ENCODE measurements at places on chromosomes 16 and 17.
A peak's percentile ranks its signal among the peaks of the same experiment; 100 is the strongest.

- no peak for DNase-seq
Observed at GRCh38 chr16:76900285-76901263, 290.4 kb upstream of the MON1B start.

DNA sequence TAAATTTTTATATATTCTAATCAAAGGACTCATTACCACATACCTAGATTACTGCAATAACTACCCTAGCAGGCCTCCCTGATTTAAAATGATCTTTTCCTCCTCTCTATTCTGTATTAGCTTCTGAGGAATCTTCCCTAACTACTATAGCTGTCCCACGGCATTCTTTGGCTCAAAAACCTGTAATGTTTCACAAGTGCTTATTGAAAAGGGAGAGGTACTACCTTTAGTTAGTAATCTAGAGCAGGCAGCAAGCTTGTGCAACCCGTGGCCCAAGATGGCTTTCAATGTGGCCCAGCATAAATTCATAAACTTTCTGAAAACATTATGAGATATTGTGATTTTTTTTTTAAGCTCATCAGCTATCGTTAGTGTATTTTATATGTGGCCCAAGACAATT lies 71.0 kb upstream of the CORO6 start:
- no peak for DNase-seq

DNA sequence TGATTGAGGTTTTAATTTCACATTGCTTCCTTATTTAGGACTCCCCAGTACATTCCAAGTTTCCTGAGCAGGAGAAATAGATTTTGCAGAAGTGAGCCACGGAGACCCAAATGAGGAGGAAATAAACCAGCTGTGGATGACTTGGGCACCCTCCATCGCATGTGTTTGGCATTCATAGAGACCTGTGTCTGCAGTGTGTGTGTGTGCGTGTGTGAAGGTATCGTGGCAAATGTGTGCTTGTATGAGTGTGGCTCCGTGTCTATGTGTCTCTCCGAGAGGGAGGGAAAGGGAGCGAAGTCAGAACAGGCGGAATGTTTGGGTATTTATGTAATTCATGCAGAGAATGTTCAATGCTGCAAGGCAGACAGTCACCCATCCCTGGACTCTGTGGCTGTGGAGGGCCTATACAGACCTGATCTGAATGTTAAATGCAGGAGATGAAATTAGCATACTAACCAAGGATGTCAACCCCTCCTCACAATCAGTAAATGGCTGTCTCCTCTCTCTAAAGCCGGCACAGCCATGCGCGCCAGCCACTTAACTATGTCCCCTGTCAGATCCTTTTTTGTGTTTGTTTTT lies 186.0 kb upstream of the ZFHX3 start:
- DNase-seq = no peak

- DNase-seq = no peak
Observed at GRCh38 chr17:72520665-72521303, 400.0 kb downstream of the SOX9 start.

GRCh38 chr17:49553676-49554335 lies 21.9 kb upstream of the NXPH3 start:
- no peak for DNase-seq

GRCh38 chr16:53953336-53953735 lies 249.4 kb downstream of the FTO start:
- no peak for DNase-seq

GRCh38 chr17:45784741-45785479 lies 790 bp downstream of the CRHR1 start:
- DNase-seq = peak; percentile 82

GRCh38 chr16:49620158-49620868 lies 235.6 kb downstream of the ZNF423 start:
- DNase-seq = peak; percentile 38

GRCh38 chr16:4351880-4352279 lies 759 bp upstream of the PAM16 start:
- no peak for DNase-seq

GRCh38 chr16:83579436-83579835 lies 228.3 kb upstream of the HSBP1 start:
- no peak for DNase-seq

DNA sequence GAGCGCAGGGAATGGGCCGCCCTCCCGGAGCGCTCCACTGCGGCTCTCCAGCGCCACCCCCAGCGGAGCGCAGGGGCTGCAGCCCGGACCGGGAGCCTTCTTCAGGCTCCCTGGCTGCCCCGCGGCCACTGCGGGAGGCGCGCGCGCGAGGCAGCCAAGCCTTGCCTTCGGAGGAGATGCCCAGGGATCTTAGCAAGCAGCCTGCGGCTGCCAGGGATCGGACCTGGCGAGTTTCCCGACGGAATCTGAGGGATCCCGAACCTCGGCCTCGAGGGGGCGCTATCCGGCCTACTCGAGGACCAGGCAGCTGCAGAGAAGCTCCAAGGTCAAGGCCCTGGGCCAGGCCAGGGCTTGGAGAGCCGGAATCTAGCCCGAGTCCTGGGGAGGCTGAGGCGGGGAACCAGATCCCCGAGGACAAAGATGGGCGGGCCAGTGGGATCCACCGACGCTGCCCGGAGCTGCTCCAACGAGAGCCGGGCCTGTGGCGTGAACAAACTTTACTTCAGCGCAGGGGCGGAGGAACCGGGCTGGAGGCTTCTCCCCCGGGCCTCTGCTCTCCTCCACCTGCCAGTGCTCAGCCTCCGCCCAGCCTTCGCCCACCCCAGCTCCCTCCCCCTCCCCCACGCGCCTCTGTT lies at the start of gene IRX6:
TSS of gene IRX6 (plus strand) at position 567 of the 635 bp plus-strand sequence. CDS start 889 bp downstream, outside the sequence.
- DNase-seq = peak; percentile 88

- no peak for DNase-seq
Observed at GRCh38 chr17:74803388-74803930, 27.3 kb upstream of the NAT9 start.

GRCh38 chr17:57401556-57402488 lies 145.5 kb downstream of the MSI2 start:
- DNase-seq = no peak

DNA sequence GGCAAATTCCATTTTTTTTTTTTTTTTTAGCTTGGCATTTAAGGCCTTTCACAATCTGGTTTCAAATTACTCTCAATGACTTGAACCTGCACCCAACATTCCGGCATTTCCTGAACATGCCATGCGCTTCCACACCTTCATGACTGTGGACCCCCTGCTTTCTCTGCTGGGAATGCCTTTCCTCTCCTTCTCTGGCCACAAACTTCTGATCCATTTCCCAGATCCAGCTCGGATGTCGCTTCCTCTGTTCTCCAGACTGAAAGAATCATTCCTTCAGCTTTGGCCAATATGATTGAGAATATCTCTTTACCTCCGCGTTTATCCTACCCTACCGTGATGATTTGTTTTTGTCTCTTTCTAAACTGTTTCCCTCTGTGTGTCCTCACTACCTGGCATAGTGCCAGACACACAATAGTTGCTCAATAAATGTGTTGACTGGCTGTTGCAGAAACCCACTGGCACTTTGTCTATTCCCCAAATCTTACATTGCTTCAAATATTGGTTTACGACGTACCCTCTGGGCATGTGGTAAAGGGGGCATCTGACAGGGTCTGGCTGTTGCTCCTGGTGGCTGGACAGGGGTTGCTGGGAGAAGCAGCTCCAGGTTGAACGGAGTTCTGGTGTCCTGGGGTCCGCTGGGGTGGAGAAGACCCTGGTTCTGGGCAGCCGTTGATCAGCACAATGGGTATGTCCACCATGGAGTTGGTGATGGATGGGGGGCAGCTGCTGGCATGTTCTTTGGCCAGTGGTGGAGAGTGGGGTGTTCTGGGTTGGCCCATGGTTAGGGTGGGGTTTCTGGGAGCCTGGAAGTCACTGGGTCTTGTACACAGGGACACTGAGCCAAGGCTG lies 14.7 kb downstream of the TNS4 start:
- DNase-seq = no peak

- no peak for DNase-seq
Observed at GRCh38 chr17:60538726-60539125, 12.7 kb upstream of the APPBP2 start.

GRCh38 chr16:5225931-5226655 lies 128.5 kb upstream of the EEF2KMT start:
- no peak for DNase-seq

DNA sequence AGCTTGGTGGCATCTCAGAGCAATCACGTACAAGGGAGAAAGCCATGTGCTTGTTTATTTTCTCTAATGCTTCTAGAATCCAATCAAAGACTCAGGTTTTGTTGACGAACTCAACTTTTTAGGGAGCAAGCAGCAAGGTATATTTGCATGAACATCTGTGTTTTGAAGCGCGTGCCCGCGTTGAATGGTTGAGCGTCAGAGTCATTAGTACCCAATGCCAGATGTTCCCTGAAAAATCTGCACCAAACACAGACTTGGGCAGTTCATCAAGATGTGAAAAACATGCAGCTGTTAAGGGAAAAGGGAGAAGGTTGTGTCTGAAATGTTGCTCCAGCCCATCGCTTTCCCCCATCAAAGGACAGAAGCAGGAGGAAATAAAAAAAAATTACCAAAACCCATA lies 170.4 kb downstream of the SNX29 start:
- no peak for DNase-seq

GRCh38 chr17:10787306-10788045 lies 16.4 kb downstream of the TMEM238L start:
- DNase-seq = no peak

GRCh38 chr17:50311112-50311460 lies 34.8 kb upstream of the XYLT2 start:
- no peak for DNase-seq

GRCh38 chr17:383771-384621 lies 31.4 kb upstream of the RPH3AL start:
- DNase-seq = peak; percentile 55

- DNase-seq = no peak
Observed at GRCh38 chr17:8487130-8487645, 51.5 kb downstream of the NDEL1 start.

GRCh38 chr16:77987810-77988209 lies 34.5 kb upstream of the CLEC3A start:
- DNase-seq = no peak

GRCh38 chr16:1565083-1565805 lies 31.8 kb downstream of the TMEM204 start:
- no peak for DNase-seq

DNA sequence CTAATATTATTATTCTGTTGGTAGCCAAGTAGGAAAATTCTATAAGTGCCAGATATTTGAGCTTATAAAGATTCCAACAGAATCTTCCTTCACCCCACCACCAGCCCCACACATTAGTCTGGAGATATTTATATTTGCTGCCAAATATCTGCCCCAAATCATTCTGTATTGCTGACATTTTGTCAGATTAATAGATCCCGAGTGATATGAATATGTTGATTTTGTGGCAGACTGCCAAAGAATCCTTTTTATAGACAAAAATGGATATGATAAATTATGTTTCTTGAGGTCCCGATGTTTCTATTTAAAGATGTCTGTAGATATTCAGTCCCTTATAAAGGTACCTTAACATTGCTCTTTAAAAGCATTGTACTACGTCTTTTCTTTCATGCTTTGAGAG lies 162.2 kb upstream of the KCNJ16 start:
- DNase-seq = no peak

DNA sequence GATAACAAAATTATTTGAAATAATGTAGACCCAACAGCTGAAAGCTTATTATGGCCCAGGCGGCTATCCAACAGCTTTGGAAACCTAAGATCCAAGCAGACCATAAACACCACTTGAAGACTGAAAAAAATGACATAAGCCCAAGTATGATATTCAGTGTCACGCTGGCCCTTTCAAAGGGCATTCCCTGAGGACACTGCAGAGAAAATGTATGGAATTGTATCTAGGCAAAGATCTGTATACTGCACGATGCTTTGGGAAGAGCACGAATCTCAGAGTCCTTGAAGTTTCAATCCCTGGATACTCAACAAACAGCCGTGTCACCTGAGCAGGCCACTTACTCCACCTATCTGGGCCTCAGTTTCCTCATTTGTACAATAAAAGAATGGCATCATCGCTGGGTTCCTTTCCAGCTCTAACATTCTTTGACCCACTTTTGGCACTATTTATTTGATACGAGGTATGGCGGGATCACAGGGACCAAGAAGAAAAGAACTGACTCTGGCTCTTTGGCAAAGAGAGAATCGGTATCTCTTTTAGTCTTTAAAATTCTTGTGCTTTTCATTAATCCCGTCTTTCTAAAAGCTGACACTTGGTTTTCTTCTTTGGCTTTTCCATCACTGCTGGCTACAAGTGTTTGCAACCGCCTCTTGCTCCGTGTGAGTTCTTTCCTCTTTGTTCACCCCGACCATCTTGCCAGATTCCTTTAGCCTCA lies 1.2 kb downstream of the STAT5B start:
- DNase-seq = no peak

- DNase-seq = peak; percentile 60
Observed at GRCh38 chr17:78263063-78263735, 31.8 kb downstream of the TMEM235 start.

DNA sequence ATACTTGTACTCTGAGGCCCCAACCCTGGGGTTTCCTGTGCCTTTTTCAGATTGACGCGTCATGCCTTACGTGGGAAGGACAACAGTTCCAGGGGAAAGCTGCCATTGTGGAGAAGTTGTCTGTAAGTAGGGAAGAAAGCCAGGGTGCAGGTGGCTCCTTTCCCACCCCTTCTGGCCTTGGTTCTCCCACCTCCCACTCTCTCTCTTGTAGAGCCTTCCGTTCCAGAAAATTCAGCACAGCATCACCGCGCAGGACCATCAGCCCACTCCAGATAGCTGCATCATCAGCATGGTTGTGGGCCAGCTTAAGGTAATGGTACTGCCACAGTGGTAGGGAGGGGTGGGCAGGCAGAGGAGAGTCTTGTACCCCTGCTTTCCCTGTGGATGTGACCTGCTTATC lies 4.6 kb upstream of the EDC4 start:
- no peak for DNase-seq

- DNase-seq = no peak
Observed at GRCh38 chr16:67594956-67595355, 32.6 kb downstream of the CTCF start.

GRCh38 chr17:33245183-33245582 lies 47.9 kb downstream of the ASIC2 start:
- DNase-seq = no peak
